ENCODE measurements at places on chromosomes 1 and 21. TPM values are rescaled to one million over a fixed set of nuclear protein-coding genes. Genes with fewer than 3 reads are reported as not detected.

DNA sequence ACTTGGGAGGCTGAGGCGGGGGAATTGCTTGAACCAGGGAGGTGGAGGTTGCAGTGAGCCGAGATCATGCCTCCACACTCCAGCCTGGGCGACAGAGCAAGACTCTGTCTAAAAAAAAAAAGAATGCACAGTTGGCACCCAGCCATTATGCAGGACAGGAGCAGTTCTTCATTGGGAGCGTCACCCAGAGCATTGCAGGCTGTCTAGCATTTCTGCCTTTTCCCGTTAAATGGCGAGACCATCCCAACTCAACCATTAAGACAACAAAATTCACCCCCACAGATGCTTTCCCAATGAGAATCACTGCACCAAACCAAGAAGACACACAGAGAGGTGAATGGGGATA, 105.8 kb downstream of the EDEM3 start:
- DNase-seq: no peak

DNA sequence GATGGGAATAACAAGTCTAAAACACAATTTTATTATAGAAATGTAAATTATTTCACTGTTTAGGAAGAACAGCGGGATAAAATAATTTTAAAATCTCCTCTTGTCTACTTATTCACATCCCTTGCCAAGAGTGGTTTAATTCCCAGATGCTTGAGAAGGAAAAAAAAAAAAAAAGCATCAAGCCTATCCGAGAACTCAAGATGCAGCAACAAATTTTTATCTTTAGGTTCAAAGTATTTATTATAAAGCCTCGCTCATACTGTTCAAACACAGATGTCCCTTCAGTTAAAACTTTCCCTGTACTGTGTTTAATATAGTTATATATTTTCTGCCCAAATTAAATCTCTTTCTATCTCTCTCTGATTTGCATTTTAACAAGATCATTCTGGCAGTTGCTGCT, 1615.8 kb downstream of the PLA2G4A start:
- no peak for DNase-seq

- peak; percentile 77 for DNase-seq
Observed at GRCh38 chr1:153774780-153775457, at the start of gene SLC27A3. Gene SLC27A3, plus strand, starts transcription at chr1:153775407. Its CDS starts 91 bp downstream, at chr1:153775498.

DNA sequence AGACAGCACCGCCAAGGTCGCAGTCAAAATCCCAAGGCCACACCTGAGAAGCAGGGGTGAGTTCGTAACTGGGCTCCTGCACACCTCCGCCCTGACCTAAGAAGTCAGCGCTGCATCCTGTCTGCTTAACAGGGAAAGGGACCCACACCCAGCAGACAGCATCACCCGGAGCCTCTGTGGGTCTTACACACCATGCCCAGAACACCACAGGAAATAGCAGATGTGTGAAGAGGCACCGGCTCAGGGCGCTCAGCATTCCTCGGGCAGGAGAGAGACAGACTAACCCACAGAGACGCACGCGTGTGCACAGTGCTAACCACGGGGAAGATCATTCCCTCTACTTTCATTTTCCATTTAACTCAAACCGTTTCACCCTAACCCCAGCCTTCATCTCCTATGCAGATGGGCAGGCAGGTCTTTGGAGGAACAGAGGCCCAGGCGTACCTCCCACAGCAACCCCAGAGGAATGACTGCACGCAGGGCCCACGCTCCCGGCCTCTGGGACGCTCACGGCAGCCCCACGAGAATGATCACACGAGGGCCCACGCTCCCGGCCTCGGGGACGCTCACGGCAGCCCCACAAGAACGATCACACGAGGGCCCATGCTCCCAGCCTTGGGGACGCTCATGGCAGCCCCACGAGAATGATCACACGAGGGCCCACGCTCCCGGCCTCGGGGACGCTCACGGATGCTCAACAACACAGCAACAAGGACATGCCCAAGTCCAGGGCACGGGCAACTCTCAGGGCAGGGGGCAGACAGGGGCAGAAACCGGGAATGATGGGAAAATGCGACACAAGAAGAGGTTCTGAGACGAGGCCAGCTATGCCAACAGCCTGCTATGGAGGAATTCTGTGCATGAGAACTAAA, 20.9 kb downstream of the POFUT2 start:
- no peak for DNase-seq

DNA sequence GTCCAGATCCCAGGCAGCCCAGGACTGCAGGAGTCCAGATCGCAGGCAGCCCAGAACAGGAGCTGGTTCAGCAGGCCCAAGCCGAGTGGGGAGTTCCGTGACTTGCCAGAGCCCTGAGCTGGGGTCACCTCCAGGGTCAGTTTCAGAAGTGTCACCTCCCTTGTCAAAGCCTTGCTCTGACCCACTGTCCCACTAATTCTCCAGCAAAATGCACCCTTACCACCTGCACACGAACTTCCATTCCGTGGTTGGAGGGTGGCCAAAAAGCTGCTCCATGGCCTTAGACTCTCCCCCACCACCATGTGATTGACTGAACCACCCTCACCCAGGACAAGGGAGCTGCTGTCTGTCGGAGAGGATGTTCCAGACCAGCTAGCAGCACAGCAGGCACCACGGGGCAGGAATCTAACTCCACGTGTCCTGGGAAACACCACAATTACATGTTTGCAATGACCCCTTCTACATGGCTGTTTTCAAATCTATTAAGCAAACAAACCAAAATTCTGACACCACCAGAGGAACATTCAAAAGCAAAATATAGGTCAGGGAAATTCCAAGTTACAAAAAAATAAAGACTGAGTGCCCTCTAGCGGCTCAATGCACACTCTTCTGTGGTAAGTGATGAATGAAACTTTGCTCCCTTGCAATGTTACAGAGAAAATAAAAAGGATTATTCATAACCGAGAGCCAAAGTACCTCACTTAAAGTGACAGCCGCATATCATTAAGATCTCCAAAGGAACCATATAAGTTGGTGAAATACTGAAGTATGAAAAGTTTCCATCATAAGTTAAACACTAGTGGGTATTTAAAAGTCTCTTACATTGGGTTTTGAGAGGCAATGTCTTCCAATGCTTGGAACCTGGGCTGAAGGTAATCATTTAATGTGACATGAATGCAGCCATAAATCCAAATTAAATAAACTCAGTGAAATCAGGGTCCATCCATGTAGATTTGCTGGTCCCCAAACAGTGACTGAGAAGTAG, 76.3 kb downstream of the NPHP4 start:
- DNase-seq: peak; percentile 47

PTCH2 gene
- total RNA-seq: 2.4 TPM

ITLN1 gene
- total RNA-seq: 0.45 TPM

DNA sequence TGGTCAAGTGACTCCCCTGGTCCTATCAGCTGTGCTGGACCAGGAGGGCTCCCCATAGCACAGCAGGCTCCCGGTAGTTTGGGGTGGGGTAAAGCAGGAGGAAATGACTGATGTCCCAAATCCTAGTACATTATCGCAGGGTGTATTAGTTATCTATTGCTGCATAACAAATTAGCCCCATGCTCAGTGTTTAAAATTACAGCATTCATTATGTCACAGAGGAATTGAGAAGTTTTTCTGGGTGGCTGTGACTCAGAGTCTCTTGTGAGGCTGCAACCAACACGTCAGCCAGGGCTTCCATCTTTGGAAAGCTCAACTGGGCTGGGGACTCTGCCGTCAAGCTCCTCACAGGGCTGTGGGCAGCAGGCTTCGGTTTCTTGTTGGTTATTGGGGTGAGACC, 34.3 kb upstream of the LAPTM5 start:
- DNase-seq: no peak

- DNase-seq: peak; percentile 80
Observed at GRCh38 chr1:27545271-27545670, 55.3 kb upstream of the WASF2 start.

CHIA gene
- total RNA-seq: not detected

TTLL10 gene
- 0.18 TPM for total RNA-seq

- no peak for DNase-seq
Observed at GRCh38 chr1:27570784-27571183, 33.2 kb downstream of the AHDC1 start.

GRCh38 chr1:19424651-19425570, 60.4 kb downstream of the CAPZB start:
- DNase-seq: no peak

DNA sequence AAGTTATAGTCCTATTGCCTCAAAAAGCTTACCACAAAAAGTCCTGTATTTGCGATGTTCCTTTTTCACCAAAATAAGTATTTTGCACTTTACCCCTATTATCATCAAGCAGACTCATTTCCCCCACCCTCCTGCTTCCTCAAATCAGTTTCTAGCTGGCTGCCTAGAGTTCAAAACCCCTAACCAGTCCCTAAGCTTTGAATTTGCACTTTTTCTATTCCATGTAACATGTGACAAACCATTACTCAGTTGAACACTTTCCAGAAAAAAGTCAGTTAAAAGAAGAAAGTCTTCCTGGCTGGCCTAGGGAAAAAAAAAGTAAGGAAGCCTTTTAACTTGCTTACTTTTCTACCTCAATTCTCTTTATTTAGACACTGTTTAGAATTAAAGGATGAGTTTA, 8.2 kb downstream of the CEP170 start:
- DNase-seq: no peak

CNIH3 gene
- 9.9 TPM for total RNA-seq

MAP10 gene
- 4.4 TPM for total RNA-seq

DNA sequence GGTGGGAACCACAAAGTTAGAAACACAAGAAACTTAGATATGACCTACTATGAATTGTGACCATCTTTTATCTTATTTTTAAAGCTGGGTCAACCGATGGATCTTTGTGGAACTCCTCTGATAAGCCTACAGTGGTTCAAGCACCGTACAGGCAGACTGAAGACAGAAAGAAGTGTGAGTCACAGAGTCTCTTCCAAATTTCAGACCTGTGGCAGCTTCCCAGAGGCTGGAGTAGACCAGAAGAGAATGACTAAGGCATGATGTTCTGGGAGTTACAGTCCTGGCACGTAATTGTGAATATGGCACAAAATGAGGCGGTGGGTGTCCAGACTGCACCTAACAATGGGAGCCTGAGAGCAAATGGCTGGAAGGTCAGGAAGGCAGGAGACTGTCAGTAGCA, 70.0 kb downstream of the LMO4 start:
- DNase-seq: no peak

DNA sequence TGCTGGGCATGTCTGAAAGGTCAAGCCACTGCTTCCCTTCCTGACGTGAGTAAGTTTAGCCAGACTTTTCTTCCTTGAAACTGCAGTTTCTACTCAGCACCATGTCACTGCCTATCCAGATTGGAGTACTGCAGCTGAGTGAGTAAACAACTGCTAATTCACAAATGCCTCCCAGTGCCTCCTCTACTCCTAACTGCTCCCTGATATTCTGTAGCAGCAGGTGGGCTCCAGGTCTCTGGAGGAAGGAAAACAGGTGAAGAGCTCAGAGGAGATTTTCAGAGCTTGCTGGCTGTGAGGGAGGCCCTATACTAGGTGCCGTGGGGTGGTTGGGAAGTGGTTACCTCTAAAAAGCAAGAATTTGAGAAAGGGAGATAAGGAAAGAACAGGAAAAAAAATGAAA, 96.5 kb downstream of the KIF14 start:
- DNase-seq: no peak

- DNase-seq: no peak
Observed at GRCh38 chr1:226662642-226663326, 76.3 kb downstream of the ITPKB start.

Measured in cerebellum (tissue), 4 donors.